ENCODE measurements at places on chromosomes 1 and 21.
A peak's percentile ranks its signal among the peaks of the same experiment; 100 is the strongest.

DNA sequence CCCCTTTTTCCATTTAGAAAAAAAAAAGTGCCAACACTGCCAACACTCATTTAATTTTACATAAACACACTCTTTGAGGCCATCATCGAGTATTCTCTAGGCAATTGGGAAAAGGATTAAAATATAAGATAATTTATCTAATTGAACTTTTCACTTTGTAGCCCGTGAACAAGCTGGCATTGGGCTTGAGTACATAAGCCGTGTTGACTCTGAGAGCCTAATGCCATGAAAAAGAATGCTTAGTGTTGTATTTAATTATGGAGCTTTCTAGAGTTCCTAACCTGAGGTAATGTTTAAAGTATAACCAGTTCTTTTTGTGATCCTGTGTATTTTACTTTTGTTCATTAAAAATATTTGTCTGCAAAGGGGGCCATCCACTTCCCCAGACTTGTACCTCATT, 193.8 kb downstream of the LYPLAL1 start:
- DNase-seq, result no peak

GRCh38 chr1:6174621-6175410, 5.3 kb downstream of the CHD5 start:
- DNase-seq, result no peak

- DNase-seq, result no peak
Measured at GRCh38 chr1:119226913-119227312, 86.5 kb upstream of the WARS2 start.

GRCh38 chr1:32755098-32755809, 52.7 kb upstream of the SYNC start:
- peak; percentile 56 for DNase-seq

DNA sequence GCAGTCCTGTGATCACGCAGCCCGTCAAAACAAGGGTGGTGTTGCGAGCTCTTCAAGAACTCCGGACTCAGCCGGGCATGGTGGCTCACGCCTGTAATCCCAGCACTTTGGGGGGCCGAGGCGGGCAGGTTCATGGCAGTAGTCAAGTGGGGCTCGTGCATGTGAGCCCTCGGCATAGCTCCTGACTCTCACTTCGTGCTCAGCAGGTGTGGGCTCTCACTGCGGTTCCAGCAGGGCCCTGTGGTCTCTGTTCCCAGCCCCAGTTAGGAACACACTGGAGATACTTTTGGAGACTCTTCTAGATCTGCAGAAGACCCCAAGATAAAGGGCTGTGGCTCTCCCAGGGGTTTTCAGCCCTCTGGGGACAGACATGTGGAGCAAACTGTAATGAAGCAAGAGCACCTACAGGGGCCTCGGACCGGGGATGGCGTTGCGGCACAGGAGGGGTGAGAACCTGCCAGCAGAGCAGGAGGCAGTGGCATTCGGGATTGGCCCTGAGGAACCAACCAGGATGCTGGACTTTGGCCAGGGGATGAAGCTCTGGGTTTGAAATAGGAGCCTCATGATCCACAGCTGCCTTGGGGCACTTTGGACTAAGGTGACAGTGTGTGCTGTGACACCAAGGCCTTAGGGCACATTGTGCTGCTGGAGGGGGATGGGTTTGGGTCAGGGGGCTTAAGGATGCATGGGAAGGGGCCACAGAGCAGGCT, 443.2 kb downstream of the CAMTA1 start:
- DNase-seq, result no peak

DNA sequence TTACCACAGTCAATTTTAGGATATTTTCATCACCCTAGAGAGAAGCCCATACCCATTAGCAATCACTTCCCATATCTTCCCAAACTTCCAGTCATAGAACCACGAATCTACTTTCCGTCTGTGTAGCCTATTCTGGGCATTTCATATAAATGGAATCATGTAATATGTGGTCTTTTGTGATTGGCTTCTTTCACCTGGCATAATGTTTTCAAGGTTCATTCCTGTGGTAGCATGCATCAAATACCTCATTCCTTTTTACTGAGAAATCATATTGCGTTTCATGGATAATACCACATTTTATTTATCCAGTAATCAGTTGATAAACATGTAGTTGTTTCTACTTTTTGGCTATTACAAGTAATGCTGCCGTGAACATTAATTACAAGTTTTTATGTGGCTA, 21.5 kb downstream of the DESI2 start:
- DNase-seq, result no peak

- DNase-seq, result no peak
Measured at GRCh38 chr1:74673351-74674111, at the start of gene ERICH3. ERICH3 (minus strand) TSS chr1:74673792; CDS start chr1:74673519, 273 bp downstream.

GRCh38 chr1:161935264-161935663, 88.4 kb downstream of the OLFML2B start:
- DNase-seq, result no peak

GRCh38 chr1:185314411-185314810, 2.6 kb downstream of the IVNS1ABP start:
- DNase-seq, result no peak

GRCh38 chr1:159957824-159958268, 3.8 kb upstream of the SLAMF9 start:
- DNase-seq, result no peak

- DNase-seq, result no peak
Measured at GRCh38 chr21:34790834-34791233, 122.0 kb downstream of the CLIC6 start.

DNA sequence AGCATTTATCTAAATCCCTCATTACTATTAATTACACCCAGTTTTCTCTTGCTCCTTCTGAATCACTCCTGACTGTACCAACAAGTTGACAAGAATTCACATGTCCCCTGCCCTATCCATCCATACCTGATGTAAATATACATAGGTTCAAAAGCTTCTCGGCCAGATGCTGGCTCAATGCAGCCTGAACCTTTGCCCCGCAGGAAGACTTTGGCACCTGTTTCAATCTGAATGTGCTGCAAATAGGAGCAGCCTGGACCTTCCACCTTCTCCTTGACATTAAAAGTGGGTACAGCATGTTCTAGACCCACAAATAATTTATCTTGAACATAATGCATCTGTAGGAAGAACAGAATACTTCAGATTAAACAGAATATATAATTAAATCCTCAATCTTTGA, 8.7 kb downstream of the KHDC4 start:
- DNase-seq, result no peak

- DNase-seq, result peak; percentile 61
Measured at GRCh38 chr1:7388488-7389185, 382.5 kb upstream of the VAMP3 start.

DNA sequence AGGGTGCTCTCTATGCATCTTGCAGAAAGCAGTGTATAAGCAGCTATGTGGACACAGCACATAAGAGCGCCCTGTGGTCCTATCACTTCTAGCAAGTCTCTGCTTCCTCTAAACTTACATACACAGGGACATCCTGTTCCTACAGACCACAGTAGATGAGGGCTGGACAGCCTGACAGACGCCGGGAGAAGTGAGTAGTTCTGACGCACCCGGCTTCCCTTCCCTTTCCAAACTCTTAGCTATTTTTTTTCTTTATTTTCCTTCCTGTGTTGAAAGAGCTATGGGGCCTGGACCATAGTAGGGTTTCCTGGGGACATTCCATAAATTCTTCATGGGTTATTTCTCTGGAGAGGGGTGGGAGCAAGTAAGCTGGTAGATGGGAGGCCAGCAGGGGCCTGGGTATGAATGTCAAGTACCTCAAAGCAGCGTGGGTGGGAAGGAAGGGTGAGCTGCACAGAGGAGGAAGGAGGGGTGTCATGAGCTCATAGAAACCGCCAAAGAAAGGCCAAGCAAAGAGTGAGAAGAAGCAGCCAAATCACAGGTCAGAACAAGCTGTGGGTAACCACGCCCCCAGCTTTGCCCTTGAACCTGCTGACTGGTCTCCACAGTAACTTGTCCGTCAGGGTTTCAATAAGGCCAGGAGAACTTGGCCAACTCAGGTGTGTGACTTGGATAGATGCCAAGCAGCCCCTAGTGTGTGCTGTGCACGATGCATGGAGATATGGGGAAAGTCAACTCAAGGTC, 36.6 kb downstream of the PLXNA2 start:
- no peak for DNase-seq

DNA sequence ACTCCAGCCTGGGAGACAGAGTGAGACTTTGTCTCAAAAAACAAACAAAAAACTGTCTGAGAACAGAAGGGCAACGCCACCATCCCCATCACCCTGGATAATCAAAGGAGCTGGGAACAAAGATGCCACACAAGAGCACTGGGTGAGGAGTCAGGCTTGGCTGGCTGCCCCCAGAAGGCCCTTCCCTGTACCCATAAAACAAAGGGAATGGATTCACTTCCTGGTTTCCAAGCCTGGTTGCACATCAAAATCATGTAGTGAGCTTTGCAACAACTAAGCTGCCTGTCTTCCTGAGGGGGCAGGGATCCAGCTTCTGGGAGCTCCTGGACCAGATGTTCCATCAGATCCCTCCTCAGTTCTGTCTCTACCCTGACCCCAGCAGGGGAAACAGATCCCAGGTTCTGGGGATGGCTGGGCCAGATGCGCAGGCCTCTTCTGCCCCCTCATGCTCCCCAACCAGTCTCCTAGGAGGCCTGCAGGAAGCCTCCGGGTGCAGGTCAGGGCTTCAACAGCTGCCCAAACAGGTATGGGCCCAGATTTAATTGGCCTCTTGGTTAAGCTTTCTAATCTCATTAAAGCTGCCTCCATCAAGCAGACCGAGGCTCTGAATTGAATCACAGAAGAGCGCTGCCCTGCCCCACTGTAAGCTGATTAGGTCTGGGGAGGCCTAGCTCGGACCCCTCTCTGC, 97.8 kb downstream of the MRPL37 start:
- no peak for DNase-seq

GRCh38 chr21:44392185-44392584, 38.8 kb downstream of the TRPM2 start:
- DNase-seq, result no peak

DNA sequence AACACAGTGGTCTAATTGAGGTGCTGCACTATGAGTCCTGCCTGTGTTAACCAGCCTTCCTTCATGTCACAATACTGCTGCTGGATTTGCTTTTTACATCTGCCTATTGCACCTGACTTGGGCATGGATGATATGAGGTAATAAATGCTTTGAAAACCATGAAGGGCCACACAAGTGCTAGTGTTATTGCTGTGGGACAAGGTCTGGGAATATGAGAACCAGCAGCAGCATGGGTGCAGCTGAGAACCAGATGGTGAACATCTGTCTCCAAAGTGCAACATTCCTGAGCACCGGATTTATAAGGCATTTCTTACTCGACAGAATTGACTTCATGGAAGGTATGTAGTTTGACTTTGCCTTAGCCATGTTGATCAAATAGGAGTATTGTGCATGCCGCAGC, 16.6 kb downstream of the TRIM45 start:
- no peak for DNase-seq

DNA sequence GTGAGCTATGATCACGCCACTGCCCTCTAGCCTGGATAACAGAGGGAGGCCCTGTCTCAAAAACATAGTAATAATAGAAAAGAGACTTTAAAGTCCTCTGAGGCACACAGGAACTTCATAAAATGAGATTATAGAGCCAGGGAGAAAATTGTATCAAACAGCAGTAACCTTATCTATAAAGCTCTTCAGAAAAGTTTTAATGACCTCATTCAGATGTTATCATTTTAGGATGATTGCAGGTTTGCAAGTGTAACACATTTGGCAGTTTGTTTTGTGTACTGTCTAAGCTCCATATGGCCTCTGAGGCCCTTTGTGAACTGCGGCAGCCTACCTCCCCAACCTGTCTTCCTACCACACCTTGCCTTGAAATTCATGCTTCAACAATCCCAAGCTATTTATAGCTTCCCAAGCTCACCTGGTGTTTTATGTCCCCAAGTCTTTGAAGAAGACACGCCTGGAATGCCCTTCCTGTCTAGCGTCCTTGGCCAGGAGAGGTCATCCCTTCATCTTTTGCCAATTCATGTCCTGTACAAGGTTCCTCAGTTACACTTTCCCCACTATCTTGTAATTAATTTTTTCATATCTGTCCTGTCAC, 8.5 kb upstream of the AKNAD1 start:
- no peak for DNase-seq

GRCh38 chr21:42310411-42311001, 4.7 kb downstream of the TFF3 start:
- DNase-seq, result no peak

- DNase-seq, result no peak
Measured at GRCh38 chr21:32710069-32710784, 17.6 kb downstream of the SYNJ1 start.

DNA sequence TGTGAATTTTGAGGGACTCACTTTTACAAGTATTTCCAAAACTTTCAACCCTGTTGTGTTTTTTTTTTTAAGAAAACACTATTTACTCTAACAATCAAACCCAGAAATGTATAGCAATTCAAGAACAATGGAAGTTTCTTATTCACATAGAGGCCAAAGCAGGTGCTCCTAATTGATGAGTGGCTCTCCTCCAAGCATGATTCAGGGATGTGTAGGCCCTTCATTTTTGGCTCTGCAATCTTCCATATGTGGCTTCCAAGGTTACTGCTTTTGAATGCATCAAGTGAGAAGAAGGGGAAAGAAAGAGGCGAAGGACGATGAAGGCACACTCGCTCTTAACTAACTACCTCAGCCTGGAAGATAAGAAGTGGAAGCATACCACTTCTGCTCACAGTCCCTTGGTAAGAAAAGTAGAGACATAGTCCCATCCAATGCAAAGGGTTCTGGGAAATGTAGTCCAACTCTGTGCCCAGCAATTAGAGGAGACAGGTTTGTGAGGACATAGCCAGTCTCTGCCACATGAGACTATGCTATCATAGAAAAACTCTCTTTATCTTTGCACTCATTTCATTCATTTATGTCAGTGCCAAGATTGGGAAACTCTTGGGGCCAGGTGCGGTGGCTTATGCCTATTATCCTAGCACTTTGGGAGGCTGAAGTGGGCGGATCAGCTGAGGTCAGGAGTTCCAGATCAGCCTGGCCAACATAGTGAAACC, 46.0 kb downstream of the OPTC start:
- DNase-seq, result no peak

- no peak for DNase-seq
Measured at GRCh38 chr1:5485436-5485835, 506.8 kb downstream of the NPHP4 start.

- no peak for DNase-seq
Measured at GRCh38 chr1:151639466-151639865, 27.6 kb downstream of the SNX27 start.

- DNase-seq, result no peak
Measured at GRCh38 chr1:52551507-52552235, 1.2 kb downstream of the TUT4 start.

- no peak for DNase-seq
Measured at GRCh38 chr1:36937371-36937770, 96.9 kb downstream of the GRIK3 start.

DNA sequence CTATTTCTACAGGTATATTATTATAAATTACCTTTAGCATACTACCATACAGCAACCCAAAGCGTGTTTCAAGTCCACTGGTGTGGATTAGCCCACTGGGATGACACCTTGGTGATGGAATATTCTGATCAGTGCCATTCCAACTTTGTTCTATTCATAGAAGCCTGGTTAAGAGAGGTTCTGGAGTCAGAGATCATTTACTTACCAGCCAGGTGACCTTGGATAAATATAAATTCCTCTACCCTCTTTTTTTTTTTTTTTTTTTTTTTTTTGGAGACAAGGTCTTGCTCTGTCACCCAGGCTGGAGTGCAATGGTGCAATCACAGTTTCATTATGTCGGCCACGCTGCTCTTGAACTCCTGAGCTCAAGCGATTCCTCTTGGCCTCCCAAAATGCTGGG, at the start of gene SPATA45:
Gene SPATA45 (minus strand): TSS at position 101 of the 400 bp plus-strand sequence. CDS start 11,500 bp downstream, outside the sequence.
- no peak for DNase-seq

All from ovary (tissue), 10 donors.